ENCODE measurements at places on chromosomes 16 and 17. TPM values are rescaled to one million over a fixed set of nuclear protein-coding genes. Genes with fewer than 3 reads are reported as not detected.

The CX3CL1 gene
- not detected for total RNA-seq

The TBC1D3D gene
- 3.7 TPM for total RNA-seq

The UBB gene
- 1,413 TPM for total RNA-seq

The GNGT2 gene
- 27.0 TPM for total RNA-seq

The HSPB9 gene
- 0.13 TPM for total RNA-seq

The KRT20 gene
- not detected for total RNA-seq

The CDRT15 gene
- not detected for total RNA-seq

The NTN3 gene
- total RNA-seq = 0.21 TPM

The CTRB1 gene
- not detected for total RNA-seq

The CSF3 gene
- not detected for total RNA-seq

The MYH1 gene
- not detected for total RNA-seq

The CCL14 gene
- not detected for total RNA-seq

The NR1D1 gene
- 21.8 TPM for total RNA-seq

The CCDC102A gene
- total RNA-seq = 16.7 TPM

- peak; percentile 69 for ATAC-seq
Measured at GRCh38 chr16:80743772-80744171, 60.6 kb downstream of the CDYL2 start.

GRCh38 chr17:71063127-71063526 is 893.8 kb downstream of the KCNJ2 start:
- no peak for ATAC-seq

DNA sequence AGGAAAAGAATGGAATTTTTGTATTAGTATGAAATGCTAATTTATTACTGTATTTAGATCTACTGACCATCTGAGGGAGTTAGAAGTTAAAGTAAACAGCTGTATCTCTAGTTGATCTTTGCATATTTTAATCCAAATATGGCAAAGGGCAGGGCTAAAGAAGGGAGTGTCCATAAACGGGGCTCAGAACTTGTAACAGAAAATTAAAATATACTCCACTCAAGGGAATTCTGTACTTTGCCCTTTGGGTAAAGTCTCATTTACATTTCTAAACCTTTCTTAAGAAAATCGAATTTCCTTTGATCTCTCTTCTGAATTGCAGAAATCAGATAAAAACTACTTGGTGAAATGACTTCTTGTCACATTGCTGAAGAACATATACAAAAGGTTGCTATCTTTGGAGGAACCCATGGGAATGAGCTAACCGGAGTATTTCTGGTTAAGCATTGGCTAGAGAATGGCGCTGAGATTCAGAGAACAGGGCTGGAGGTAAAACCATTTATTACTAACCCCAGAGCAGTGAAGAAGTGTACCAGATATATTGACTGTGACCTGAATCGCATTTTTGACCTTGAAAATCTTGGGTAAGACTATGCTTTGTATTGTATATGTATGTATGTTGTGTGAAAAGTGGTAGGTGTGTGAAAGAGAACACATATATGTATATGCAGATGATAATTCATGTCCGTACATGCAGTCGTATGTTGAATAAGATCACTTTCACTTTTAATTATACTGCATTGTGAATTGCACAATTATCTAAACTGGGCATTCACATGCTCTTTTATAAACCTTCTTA is at the start of gene ASPA:
ASPA (plus strand) TSS at position 186 of the 799 bp plus-strand sequence; CDS start at position 349, 163 bp downstream.
- ATAC-seq = no peak

GRCh38 chr17:75111777-75112335 is 2.1 kb downstream of the ARMC7 start:
- no peak for ATAC-seq

- ATAC-seq = no peak
Measured at GRCh38 chr16:71249399-71249798, 18.9 kb upstream of the HYDIN start.

GRCh38 chr16:2460391-2460713 is 443 bp downstream of the TEDC2 start:
- no peak for ATAC-seq

DNA sequence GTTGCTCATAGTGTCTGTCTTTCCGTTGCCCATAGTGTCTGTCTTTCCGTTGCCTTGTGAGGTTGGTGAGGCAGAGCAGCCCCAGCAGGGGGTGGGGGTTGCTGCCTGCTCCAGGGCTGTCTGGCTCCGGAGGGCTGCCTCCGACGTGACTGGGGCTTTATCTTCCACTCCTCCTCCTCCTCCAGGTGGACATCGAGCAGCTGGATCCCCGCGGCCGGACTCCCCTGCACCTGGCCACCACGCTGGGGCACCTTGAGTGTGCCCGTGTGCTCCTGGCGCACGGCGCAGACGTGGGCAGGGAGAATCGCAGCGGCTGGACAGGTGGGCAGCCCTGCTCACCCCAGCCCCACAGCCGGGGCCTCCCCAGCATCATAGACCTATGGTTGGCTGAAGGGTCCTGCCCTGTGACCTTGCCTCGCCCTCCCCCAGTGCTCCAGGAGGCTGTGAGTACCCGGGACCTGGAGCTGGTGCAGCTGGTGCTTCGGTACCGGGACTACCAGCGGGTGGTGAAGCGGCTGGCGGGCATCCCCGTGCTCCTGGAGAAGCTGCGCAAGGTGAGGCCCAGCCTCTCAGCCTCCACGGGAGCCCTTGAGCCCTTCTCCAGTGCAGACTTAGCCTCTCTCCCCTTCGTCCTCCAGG is 14.7 kb downstream of the ANKRD13B start:
- no peak for ATAC-seq

- ATAC-seq = no peak
Measured at GRCh38 chr16:54171626-54172537, 114.7 kb downstream of the IRX3 start.

- ATAC-seq = no peak
Measured at GRCh38 chr17:63706336-63707082, 6.6 kb upstream of the LIMD2 start.

- no peak for ATAC-seq
Measured at GRCh38 chr16:84093879-84094270, 22.9 kb downstream of the MBTPS1 start.

DNA sequence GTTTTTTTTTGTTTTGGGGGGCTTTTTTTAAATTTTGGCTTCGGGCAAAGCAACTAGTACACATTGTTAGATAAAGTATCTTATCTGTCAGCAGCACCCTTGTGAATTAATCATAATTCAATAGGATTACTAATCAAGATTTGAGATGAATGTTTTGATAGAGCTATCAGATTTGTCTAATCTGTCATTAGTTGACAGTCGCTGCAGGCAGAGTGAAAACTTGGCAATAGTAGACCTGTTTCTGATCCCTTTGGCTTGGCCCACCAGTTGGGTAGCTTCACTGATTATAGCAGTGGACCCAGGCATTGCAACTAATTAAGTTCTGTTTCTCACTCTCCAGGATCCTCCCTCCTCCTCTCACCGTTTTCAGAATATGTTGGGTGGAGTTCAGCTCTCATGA is 258.6 kb downstream of the IRX3 start:
- no peak for ATAC-seq

- no peak for ATAC-seq
Measured at GRCh38 chr16:56284521-56284920, 93.2 kb downstream of the GNAO1 start.

GRCh38 chr17:29177871-29178749 is 2.1 kb downstream of the MYO18A start:
- ATAC-seq = no peak

GRCh38 chr16:14652726-14653125 is 20.0 kb downstream of the BFAR start:
- no peak for ATAC-seq

GRCh38 chr16:55701442-55702319 is 45.9 kb downstream of the SLC6A2 start:
- peak; percentile 56 for ATAC-seq

DNA sequence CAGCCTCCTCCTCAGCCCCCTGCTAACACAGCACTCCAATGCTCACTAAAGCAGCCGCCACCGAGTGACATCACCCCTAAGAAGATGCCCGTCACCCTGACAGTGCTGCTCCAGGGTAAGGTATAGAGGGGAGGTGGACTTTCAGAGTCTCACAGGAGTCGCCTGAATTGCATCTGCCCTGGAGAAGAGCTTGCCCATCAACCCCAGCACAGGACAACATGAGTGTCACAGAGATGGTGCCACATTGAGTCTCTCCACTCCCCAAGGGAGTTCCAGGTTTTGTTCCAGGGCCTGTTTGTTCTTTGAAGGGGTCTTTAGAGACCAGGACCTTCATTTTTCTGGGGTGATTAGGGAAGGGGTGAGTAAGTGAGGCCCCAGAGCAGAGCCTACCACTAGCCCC is 2.2 kb upstream of the P2RX5 start:
- ATAC-seq = no peak

- ATAC-seq = peak; percentile 46
Measured at GRCh38 chr16:17144431-17144830, 326.3 kb downstream of the XYLT1 start.

GRCh38 chr16:89023621-89024511 is 46.9 kb upstream of the CBFA2T3 start:
- ATAC-seq = no peak

- no peak for ATAC-seq
Measured at GRCh38 chr17:1039511-1040215, 42.7 kb downstream of the TIMM22 start.

- no peak for ATAC-seq
Measured at GRCh38 chr16:89742948-89743347, 21.6 kb downstream of the ZNF276 start.

DNA sequence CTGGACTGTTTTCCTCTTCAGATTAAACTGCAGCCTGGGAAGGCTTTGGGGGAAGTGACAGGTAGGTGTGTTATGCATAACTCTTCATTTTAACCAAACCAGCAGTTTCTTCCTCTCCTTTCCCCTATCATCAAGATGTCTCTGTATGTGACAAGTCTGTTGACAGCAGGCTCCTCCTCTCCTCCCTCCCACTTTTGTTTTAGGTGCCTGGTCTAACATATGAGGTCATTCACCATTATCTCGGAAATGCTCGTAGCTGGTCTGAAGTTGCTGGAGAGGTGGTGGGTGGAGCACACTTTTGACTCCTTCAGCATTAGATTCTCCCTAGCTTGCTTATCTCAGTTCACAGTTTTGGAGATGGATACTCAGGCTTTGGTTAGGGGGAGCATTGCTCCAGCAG is 571.0 kb upstream of the EEF2KMT start:
- ATAC-seq = no peak

DNA sequence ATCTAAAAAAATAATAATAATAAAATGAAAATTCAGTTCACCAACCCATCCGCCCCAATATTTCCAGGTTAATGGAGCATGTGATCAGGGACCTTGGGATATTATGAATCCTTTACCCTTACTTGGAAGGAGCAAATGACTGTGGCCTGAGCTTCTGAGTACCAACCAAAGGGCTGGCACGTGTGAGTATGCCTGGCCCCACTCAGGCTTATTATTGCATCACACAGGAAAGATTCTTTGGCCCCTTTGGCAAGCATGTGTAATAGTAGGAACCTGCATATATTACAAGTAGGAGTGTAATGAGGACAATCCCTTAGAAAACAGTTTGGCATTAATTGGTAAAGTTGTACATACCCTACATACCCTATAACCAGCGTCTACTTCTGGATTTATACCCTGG is 7.2 kb upstream of the C17orf78 start:
- ATAC-seq = no peak

GRCh38 chr16:28297784-28298510 is 5.6 kb downstream of the SBK1 start:
- ATAC-seq = peak; percentile 41

DNA sequence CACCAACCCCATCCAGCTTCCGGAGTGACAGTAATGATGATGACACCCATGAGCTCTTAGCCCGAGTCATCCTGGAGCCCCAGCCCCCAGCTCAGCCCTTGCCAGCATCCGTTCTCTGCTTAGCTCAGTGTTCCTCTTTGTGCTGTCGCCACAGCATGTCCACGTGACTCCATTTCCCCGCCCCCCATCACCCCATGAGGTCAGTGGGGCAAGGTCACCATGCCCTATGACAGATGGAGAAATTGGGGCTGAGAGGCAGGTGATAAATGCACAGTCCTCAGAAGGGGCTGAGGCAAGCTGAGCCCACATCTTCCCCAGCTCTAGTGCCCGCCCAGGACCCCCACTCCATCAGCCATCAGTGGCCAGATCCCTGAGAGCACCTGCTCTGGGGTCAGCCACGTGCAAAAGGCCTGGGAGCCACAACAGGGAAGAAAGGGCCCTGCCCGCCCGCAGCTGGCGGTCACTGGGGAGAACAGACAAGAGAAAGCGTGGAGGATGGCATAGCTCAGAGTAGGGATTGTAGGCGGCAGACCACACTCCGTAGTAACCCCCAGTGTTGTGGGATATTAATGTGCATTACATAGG is 17.1 kb downstream of the ITGB4 start:
- peak; percentile 68 for ATAC-seq

DNA sequence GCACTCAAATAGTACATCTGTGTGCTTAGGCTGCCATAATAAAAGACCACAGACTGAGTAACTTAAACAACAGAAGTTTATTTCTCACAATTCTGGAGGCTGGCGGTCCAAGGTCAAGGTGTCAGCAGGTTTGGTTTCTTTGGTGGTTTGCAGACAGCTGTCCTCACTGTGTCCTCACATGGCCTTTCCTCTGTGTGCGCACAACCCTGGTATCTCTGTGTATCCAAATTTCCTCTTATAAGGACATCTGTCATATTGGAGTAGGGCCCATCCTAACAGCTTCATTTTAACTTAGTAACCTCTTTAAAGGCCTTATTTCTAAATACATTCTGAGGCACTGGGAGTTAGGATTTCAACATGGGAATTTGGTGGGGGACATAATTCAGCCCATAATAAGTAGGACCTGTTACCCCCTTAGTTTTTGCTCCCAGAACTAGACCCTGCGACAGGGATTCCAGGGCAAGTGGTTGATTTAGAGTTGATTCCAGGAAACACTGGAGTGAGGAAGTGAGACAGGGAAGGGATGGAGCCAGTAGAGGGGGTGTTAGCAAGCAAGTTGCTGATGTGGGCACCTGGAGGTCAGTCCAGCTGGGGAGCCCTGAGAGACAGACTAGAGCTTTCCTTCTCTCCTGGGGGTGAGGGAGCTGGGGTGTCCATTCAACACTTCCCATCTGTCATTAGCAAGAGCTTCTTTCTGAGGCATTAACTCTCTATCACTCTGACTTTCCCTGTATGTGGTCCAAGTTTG is 10.9 kb upstream of the ALKBH5 start:
- no peak for ATAC-seq

DNA sequence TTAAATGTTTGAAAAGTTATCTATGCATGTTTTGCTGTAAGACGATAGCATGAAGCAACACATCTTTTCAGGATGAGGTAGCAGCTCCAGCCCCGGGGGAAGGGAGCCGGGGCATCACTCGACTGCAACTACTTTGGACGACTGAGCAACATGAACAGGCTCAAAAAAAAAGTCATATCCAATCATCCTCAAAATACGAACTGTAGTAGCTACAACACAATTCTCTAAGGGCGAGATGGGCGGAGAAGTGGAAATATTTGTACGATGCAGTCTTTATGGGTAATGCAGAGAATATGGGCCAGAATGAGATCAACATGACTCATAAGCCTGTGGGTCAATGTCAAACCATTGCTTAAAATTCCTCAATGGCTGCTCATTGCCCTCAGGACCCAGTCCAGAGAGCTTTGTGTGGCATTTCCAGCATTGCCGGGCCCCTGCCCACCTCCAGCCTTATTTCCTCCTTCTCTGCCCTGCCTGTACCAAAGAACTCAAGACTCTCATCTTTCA is 17.7 kb upstream of the SMURF2 start:
- no peak for ATAC-seq

DNA sequence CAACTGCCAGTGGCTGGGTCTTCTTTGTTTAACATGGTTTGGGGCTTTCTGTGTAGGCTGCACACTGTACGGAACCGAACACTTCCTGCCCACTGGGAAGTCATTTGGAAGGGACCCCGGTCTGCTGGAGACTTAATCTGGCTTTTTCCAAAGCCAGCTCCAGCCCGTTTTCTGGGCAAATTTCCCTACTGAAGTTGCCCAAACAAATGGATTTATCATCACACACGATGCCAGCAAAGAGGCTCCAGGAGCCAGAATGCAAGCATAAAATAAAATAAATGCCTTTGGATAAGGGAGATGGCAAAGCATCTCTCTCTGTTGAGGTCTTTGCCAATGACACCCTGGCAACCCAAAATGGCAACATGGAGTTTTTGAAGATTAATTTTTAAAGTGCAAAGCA is 259.9 kb upstream of the IRX3 start:
- ATAC-seq = no peak

Measured in activated T-helper 17 cell treated with anti-CD3 and anti-CD28 coated beads, Interleukin-2, amount 50 U/mL, for 72 hours (primary cell).